Right lung (tissue), 10 donors: ENCODE measurements at places on chromosomes 7 and 10.

- no peak for DNase-seq
Observed at GRCh38 chr7:26370011-26370410, 78.3 kb downstream of the SNX10 start.

DNA sequence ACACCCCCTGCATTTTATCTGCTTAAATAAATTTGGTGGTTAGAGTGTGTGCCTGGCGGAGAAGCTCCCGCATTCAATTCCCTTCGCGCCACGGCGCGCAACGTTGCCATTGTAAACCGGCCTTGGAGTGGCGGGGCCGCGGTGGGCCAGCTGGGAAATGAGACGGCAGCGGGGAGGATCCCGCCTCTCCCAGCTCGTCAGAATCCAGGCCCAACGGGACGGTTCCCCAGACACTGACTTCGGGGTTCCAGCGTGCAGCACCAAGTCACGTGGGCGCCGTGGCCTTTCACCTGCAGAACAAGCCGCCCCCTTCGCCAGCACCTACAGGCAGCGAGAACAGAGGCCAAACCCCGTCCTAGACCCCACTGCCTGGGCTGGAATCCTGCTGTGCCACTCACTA is 103.4 kb downstream of the GRID1 start:
- no peak for DNase-seq

DNA sequence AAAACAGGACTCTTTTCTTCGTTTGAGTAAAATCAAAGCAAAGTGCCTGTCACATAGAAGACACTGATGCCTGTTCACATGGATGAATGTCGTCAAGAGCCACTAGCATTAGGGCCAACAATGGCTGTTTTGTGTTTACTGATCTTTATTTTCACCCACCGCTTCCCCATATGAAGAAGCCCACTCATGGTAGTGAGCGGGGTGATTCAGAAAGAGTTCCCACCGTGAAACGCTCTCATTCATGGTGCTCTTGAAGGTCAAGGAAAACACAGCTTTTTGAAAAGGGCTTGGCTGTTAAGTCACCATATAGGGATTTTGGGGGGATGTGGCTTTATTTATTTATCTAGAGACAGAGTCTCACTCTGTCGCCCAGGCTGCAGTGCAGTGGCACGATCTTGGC is 12.5 kb downstream of the PROSER2 start:
- DNase-seq, result no peak

DNA sequence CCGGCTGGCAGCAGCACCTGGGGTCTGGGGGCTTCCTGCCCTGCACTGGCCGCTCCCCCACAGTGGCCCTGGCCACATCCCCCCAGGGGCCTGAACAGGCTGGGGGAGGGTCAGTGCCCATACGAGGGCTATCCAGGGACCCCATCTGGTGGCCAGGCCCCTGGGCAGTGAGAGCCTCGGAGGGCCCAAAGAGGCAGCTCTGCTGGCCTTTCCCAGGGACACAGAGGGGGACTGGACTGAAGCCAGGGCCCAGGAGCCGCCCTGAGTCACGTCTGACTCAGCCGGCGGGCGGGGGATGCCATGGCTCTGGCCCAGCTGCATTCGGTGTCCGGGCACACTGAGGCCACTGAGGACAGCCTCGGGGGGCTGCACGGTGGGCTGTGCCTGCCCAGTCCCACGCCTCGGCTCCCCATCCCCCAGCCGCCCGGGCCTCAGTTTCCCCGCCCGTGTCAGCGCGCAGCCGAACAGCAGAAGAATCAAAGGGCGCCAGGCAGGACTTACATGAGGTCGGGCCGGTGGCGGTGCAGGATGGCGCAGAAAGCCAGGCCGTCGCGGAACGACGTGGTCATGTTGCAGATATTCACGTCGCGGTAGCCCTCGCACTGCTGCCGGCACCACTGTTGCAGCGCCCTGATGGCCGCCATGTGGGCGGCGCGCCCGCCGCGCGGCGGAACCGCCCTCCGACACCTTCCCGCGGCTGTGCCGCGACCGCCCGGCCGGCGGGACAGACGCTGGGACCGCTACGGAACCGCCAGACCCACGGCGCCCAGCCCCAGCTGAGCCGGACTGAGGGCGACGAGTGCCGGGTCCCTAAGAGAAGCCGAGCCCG is at the start of gene MICALL2:
MICALL2 (minus strand) TSS at position 788 of the 829 bp plus-strand sequence; CDS start at position 644, 144 bp downstream.
- peak; percentile 36 for DNase-seq

DNA sequence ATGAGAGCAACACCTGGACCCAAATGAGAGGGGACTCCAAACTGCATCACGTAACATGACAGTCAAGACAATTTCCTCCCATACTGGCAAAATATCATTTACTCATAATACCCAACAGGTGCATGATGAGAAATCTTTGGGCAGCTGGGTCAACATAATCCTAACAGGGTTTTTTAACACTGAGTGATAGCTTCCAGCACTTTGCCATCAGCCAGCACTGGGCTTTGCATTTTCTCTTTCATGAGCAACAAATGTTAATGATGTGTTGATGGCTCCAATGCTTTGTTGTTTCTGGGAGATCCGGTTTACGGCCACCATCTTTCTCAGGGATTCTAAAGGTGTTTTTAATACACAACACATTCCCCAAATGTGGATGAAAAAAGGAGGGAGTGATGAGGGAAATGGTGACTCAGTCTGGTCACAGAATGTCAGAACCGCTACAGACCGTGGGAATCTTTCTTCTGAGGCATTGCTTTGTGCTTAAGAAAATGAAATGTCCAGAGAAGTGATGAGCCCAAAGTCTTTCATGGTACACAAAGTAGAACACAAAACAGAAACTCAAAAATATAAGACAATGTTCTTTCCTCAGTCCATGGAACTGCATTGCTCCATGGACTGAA is 705.7 kb upstream of the IGFBP3 start:
- no peak for DNase-seq

DNA sequence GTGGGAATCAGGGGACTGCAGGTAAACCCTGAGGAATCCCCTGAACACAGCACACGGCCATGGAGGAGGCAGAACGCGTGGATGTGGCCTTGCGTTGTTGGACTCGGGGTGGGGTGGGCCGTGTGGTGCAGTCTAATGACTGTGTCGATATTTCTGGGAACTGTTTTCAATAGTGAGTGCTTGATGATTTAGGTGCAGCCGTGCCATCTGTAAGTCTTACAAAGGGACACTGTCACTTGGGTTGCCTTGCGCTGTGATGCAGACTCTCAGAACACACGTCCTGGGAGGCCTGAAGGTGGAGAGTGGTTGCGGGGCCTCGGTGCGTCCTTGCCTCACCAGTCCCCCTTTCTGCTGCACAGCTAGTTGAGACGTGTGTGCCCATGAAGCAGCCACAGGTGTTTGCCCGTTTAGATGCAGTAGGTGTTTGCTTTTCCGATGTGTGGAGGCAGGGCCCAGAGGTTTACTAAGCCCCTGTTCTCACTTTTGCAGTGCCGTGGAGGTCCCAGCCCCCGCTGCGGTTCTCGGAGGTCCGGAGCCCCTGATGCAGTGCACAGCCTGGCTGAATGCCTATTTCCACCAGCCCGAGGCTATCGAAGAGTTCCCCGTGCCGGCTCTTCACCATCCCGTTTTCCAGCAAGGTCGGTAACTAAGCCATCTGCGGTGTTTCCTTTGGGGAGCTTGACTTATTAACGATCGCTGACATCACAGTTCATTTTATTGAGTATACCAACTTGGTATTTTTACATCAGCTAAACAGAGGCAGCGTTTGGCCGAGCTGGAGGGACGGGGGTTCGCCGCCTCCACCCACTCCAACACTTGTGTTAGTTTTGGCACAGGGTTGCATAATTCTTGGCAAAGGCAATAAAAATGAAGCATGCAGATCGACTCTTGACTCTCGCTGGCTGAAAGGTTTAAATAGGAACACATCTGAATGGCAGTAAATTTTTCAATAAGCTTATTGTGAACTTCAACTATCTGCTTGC is 240.7 kb downstream of the MGMT start:
- peak; percentile 40 for DNase-seq

DNA sequence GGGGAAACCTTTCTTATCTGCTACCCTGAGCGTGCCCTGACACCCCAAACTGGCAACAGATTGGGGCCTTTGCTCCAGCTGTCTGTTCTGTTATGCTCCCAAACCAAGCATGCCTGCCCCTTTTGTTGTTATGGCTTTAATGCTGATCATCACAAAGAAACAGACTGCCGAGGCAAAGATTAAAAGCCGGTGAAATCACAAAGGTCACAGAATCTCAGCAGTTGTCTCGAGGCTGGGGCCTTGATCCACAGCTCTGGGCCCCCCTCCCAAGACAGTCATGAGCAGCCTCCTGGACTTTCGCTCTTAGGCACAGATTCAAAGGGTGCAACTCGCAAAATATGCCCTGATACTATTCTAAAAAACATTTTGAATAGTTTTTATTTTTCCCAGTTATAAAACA is 65.6 kb downstream of the STRA8 start:
- no peak for DNase-seq

GRCh38 chr7:47506382-47507339 is 75.2 kb downstream of the TNS3 start:
- no peak for DNase-seq

GRCh38 chr10:70910486-70911341 is 22.3 kb upstream of the PCBD1 start:
- no peak for DNase-seq

DNA sequence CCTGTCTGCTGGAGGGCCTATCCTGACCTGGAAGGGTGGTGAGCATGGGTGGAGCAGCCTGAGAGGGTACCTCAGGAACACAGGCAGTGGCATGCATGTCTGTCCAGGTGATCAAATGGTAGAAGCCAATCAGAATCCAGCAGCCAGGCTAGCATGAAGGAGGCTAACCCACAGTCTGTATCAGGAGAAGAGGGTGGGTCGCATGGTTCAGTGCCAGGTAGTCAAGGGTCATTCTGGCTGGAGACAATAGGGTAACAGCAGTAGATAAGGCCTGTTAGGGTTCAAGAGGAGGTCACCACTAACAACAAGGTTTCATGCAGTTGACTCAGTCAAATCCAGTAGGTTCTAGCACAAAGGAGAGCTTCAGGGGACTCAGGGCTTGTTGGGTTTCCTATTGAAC is 10.4 kb downstream of the ALDH18A1 start:
- DNase-seq, result no peak

GRCh38 chr10:5490032-5490431 is 9.3 kb downstream of the CALML5 start:
- DNase-seq, result no peak

DNA sequence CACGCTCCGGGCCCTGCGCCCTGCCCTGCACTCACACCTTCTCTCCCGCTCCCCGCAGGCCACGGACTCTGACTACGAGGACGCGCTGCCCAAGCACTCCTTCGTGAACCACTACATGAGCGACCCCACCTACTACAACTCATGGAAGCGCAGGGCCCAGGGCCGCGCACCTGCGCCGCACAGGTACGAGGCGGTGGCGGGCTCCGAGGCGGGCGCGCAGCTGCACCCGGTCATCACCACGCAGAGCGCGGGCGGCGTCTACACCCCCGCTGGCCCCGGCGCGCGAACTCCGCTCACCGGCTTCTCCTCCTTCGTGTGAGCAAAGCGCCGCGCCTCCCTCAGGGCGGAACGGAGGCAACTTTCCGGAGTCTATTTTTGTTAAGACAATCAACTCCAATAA is 417.0 kb upstream of the FOXK1 start:
- DNase-seq, result no peak

GRCh38 chr10:106327747-106328146 is 836.8 kb downstream of the SORCS1 start:
- no peak for DNase-seq

DNA sequence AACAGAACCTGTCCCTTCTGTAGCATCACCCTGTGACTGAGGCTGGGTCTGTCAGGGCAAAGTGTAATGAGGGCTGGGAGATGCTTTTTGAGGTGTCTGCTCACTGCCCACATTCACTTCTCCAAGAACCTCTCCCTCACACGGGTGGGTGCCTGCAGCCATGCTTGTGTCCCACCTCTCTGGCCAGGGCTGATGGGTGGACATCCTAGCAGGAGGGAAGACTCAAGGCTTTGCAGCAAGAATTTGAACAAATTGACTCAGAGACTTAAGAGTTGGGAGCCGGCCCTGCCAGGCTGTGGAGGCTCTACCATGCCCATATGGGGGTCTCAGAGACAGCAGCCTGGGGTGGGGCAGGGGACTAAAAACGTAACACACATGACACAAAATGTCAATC is 33.4 kb downstream of the GOLGA7B start:
- no peak for DNase-seq

- DNase-seq, result peak; percentile 23
Observed at GRCh38 chr7:102260856-102261255, 25.8 kb upstream of the SH2B2 start.

GRCh38 chr10:103618575-103619423 is 125.3 kb downstream of the NEURL1 start:
- peak; percentile 37 for DNase-seq
